ENCODE measurements at places on chromosomes 3 and 15.

GRCh38 chr3:132406587-132406986 lies 10.7 kb upstream of the DNAJC13 start:
- DNase-seq = no peak

GRCh38 chr15:58526647-58527192 lies 94.9 kb downstream of the LIPC start:
- DNase-seq = no peak

DNA sequence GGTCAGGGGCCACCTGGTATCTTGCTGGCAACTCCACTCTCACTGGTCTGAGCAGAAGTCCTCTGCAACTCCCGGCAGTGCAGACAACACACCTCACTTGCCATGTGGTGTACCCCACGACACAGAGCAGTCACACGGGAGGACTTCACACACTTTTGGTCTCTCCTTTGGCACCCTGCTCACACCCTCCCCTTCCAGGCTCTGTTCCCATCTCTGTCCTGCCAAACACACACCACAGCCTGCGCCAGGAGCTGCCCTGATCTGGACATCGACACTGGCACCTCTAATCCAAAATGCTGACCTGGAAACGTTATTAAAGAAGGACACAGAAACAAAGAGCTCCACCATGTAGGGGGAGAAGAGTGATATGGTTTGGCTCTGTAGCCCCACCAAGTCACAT lies 57.2 kb downstream of the SLC41A3 start:
- no peak for DNase-seq

DNA sequence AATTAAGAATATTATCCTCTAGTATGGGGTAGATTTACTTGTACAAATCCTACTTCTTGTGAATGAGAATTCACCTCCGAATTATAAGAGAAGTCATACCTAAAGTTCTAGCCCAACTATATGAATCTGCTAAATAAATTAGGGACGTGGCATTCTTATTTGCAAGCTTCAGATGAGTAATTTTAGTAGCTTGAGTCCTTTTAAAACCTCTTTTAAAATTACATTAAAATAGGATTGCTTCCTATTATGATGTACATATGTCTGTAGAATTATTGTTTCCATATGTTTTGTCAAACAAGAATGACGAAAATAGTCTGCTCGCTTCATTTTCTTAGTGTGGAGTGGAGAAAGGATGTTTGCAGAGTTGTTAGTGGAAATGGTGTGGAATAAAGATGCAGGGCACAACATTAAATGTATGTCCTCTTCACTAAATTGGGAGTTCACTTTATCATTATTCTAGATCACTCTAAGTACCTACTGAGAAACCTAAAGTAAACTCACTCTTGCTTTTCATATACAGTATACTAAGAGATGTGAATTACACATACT lies 59.4 kb downstream of the CMSS1 start:
- DNase-seq = no peak

DNA sequence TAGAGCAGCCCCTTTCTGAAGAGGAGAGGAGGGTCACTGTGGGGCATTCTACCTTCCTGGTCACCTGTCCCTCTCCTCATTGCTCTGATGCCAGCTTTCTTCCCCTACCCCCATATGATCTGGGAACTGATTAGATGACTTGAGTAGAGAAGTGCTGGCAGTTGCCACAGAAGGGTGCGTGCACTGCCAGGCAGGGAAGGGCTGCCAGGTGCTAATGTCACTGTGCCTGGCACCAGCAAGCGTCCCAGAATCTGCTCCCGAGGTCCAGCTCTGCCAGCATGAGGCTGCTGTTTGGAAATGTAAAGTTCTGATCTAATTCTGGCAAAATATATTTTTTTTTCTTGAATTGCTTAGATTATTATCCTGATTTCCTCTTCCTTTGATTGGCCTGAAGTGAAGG lies 52.8 kb downstream of the PPM1L start:
- no peak for DNase-seq

GRCh38 chr15:70142322-70143191 lies 44.8 kb upstream of the TLE3 start:
- DNase-seq = peak; percentile 7

Measured in CD4-positive, alpha-beta T cell treated with Interleukin-6 at 100 ng/mL for 8 hours (primary cell).